Hematopoietic multipotent progenitor cell treated with erythropoietin and hydrocortisone succinate and interleukin-3 and kit ligand, for 4 days (in vitro differentiated cells): ENCODE measurements at places on chromosomes 2 and 18.
A peak's percentile ranks its signal among the peaks of the same experiment; 100 is the strongest.

GRCh38 chr2:130736487-130736886, 7.6 kb downstream of the GPR148 start:
- DNase-seq, result no peak

DNA sequence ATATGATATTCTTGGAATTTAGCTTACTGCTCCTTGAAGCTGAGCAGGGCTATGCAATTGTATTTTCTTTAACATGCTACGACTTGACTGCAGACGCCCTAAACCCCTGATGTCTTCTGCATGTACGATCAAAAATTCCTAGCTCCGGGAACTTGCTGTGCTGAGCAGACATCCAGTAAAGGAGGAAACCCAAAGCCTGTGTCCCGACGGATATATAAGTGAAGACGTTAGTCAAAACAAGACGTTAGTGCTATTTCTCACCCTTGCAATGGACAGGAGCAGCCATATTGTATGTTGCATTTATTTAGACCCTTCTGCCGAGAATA, 51.5 kb downstream of the SETBP1 start:
- no peak for DNase-seq

- DNase-seq, result no peak
Measured at GRCh38 chr2:109339519-109339966, 210.5 kb downstream of the SH3RF3 start.

DNA sequence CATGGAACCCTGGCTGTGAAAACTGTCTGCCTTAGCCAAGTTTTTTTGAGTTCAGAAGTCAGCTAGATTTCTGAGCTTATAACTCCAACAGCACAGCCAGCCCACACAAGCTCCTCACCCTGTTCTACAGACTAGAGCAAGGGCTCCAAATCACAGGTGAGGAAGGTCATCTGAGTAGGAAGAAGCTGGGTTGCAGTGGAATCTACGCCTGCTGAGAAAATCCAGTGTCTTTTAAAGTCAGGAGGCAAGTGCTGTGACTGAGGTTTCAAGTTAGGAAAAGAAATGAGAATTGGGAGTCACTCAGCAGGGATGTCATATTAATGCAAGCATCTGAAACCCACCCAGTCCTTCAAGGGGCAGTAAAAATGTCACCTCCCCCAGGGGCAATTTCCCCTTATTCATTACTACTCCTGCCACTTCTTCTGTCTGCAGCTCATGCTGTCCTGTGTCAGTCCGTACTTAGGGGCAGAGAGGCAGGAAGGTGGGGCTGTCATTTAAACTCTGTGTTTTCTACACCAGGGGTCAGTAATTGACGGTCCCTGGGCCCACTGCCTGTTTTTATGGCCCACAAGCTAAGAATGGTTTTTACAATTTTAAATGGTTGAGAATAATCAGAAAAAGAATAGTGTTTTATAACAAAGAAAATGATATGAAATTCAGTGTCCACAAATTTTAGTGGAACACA, 551.1 kb downstream of the BCL11A start:
- DNase-seq, result peak; percentile 51

GRCh38 chr2:43877782-43878464, 39.2 kb downstream of the ABCG8 start:
- peak; percentile 81 for DNase-seq

- DNase-seq, result peak; percentile 42
Measured at GRCh38 chr2:131042148-131042775, 51.0 kb downstream of the FAM168B start.

DNA sequence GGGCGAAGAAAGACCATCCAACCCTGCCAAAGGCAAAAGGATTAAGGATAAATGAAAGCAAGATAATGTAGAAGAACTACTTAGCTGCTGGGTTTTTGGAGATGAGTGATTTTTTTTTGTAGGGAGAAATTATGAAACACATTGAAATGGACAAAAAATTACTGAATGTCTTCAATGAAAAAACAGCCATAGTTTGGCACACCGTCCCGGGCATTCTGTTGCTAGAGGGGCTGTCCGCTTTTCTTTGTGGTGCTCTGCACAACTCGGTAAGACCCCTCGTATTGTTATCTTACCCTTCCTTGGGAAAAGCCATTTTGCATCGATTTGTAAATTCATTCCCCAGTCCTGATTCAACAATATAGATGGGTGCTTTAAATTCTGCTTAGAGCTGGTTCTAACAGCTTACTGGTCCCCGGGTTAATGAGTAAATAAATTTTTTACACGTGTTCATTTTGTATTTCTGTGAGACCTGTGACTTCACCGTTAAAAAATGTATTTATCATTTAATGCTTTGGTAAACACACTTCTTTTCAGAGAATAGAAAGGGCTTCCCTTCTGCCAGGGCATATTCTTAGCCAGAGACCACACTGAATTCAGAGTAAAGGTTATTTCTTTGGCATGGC, 912 bp upstream of the LAPTM4A start:
- DNase-seq, result no peak

GRCh38 chr18:74073957-74074667, 73.5 kb downstream of the FBXO15 start:
- no peak for DNase-seq

DNA sequence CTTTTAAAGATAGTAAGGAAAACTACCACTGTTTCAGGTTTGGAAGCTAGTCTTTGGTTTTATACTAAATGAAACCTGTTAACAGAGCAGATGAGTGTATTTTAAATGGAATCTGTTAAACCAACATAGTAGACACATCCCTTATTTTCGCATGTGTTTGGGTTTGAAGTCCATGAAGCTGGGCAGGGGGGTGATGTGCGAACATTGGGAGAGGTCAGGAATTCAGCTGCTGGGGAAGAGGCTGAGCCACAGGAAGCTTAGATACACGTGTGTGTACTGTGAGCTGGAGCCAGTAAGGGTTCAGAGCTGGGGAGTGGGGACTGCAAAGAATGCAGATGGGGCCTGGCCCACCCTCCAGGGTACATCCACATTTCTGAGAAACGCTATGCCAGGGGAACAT, 176.9 kb downstream of the VAPA start:
- DNase-seq, result no peak

DNA sequence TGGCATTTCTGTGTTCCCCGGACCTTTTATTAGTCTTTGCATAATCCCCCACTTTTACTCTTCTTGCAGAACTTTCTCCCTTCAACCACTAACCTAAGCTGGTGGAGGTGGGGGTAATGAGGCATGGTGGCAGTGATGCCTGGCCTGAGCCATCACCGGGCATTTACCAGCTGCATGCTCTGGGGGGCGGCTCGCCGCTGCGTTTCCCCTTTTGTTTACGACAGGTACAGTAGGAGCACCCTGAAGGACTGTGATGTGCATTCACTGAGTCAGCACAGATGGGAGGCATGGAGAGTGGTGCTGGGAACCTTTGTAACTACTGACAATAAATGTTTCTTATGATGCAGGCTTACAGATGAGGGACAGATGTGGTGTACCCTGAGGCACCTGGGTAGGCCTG, 46.9 kb downstream of the PLEKHB2 start:
- no peak for DNase-seq

DNA sequence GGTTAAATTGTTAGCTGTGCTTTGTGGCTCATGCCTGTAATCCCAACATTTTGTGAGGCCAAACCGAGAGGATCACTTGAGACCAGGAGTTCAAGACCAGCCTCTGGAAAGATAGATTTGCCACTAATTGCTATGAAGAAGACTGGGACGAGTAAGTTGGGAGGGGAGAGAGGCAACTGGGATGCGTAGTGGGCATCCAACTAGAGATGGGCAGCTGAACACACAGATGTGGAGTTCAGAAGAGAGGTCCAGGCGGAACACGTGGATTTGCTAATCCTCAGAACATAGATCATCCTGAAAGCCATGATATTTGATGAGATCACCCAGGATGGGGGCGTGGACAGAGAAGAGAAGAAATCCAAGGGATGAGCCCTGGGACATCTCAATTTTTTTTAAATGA, 48.7 kb downstream of the CYP26B1 start:
- DNase-seq, result no peak

DNA sequence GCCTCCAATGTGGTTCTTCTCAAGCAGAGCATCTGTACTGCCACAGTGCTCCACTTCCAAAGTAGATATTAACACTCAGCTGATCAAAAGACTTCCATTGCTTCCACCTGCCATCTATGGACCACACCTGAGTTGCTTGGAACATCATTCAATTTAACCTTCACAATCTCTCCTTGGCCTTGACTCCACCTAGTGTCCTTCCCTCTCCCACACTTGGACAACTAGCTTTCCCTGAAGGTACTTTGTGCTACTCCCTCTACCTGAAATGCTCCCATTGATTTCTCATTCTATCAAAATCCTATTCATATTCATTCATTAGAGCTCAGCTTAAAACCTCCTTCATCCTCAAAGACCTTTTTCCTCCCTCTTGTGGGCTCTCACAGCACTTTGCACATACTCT, 48.7 kb downstream of the SOWAHC start:
- DNase-seq, result no peak

DNA sequence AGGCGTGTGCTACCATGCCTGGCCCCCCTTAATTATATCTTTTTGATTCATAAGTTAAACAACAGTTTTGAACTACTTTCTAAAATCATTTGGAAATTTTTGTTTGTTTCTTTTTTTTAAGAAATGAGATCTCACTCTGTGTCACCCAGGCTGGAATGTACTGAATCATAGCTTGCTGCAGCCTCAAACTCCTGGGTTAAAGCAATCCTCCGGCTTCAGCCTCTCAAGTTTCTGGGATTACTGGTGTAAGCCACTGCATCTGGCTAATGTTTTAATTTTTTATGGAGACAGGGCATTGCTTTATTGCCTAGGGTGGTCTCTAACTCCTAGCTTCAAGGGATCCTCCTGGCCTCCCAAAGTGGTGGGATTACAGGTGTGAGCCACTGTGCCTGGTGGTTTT, 71.5 kb downstream of the BABAM2 start:
- DNase-seq, result no peak

GRCh38 chr2:219728991-219729487, 101.6 kb downstream of the SLC4A3 start:
- peak; percentile 68 for DNase-seq

GRCh38 chr2:198042189-198042588, 237.8 kb downstream of the PLCL1 start:
- peak; percentile 65 for DNase-seq

- no peak for DNase-seq
Measured at GRCh38 chr2:179107737-179108136, 57.8 kb upstream of the CCDC141 start.

DNA sequence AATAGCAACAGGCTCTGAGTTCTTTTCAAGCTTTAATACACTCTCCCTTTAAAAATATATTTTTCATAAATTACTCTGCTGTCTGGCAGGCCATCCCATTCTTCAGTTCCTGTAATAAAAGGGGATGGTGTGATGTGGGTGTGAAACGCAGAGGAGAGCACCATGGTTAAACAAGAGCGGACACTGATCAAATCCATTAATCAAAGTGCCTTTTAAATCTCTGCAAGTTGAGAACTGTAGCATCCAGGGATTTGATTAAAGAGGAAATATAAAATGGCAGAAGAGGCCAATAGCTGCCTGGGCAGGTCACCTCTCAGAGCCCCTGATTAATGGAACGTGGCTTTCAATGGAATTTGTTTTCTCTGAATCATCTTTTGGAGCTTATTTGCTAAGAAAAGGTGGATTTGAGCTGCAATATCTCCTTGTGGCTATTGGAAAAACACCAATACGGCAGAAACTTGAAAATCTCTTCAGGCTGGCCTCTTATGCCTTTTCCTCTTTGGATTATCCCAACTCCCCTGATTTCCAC, 96.9 kb downstream of the ACTR3 start:
- DNase-seq, result no peak

- no peak for DNase-seq
Measured at GRCh38 chr2:31785876-31786275, 205.1 kb upstream of the SRD5A2 start.

DNA sequence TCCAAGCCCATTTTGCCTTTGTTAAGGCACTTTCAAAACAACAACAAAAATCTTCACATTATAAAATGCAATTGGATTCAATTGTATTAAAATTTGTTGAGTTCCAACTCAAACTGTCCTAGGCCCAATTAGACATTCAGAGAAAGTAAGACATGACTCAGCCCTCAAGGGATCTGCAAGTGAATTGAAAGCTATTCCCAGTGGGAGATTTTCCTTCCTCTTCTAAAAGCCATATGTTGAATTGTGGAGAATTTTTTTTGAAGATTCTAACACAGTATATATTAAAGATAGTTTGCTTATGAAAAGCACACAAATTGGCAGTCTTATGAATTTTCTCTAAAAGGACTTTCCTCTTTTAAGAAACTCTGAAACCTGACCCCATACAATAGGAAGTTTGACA, 268.0 kb upstream of the PARD3B start:
- no peak for DNase-seq

DNA sequence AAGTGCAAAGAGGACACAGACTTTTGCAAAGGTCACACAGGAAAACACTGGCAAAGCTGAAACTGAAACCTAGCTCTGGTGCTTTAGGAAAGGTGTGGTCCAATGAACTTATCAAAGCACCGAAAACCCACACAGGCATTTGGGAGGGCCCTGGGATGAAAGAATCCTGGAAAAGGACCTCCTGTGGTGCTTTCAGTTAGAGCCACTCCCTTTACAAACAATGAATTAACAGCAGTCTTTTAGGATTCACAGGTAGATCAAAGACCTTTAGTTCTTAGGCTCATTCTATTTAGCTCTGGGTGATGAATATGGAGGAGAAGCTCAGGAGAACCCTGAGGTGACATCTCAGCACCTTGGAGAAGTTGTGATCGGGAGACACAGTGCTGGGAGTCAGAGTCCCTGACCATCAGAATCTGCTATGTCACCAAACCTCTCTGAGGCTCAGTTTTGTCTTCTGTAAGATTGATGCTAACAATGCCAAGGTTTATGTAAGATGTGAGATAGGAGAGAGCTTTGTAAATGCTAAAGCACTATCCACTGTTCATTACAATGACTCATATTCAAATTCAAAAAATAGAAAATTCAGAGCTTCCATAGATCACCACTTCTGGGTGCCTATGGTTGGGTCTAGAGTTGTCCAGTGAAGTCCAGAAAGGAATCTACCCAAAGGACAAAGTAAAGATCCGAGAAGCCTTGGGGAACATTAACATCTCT, 39.3 kb downstream of the VSNL1 start:
- DNase-seq, result no peak

GRCh38 chr18:45938488-45938935, 28.6 kb downstream of the EPG5 start:
- peak; percentile 5 for DNase-seq

DNA sequence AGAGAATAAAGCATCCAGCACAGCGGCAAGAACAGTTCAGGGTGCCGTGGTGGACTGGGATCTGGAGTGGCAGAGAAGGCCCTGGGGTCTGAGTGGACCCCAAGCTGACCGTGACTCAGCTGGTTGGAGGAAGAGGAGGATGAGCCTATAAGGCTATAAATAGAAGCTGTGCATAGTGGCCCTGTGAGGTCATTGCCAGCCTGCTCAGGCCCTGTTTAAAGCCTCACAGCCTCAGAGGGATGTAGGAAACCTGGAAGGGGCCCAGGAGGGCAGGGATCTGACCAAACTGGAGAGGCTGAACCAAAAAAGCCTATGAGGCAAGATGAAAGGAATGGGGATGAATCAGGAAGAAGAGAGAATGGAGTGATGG, 11.3 kb upstream of the DES start:
- no peak for DNase-seq

GRCh38 chr18:38241736-38242135, 676.1 kb upstream of the CELF4 start:
- no peak for DNase-seq

DNA sequence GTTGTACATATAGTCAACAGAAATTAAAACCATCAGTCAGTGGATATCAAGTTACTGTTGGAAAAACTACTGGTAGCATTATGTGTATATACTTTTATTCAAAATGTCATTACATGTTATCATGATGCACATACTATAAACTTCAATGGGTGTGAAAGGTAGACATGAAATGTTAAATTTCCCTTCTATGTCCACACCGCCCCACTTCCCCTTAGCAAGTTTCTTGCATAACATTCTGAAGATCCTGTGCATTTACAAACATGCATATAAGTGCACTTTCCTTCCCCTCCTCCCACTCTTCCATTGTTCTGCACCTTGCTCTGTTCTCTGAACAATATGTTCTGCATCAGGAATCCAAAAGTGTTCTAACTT, 16.6 kb upstream of the HK2 start:
- DNase-seq, result peak; percentile 70
